ENCODE measurements at places on chromosomes 1 and 21.

DNA sequence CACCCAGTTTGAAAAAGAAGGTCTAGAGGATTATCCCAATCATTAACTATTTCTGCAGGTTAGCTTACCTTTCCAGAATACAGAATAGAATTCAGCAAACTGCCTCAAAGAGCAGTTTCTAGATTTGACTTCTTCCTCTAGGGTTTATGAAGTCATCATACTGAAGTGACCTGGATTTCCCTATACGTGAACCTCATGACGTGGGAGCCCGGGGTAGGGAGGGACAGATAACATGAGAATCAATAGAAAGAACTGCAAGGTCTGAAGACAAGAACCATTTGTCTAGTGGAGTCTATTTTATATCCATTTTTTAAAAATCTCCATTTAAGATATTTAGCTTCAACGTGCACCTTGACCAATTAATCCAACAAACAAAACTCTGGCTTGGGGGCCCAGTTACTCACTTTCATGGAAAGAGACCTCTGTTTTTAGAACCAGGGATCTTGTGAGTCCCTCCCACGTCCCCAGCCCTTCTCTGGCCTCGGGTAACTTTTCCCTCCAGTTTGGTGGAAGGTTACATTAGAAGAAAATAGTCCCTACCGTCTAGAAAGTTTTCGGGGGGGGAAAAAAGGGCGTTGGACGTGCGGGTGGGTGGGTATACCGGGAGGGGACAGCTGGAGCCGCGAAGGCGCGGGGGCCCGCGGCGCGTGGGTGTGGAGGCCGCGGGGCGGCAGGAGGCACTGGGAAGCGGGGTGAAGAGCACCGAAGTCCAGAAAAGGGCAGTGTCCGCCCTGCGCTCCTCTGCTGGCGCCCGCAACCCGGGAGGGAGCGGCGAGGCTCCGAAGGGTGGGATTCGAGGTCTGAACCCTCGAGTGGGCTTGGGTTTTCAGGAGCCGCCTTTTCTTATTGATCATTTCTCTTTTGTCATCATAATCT, 13.8 kb upstream of the POGZ start:
- peak; percentile 73 for DNase-seq
- no peak overlapping the region for H3K4me3 ChIP-seq
- no peaks in the 10 kb centered on the region for H3K4me1 ChIP-seq
- H3K27me3 ChIP-seq: no peaks in the 10 kb centered on the region

DNA sequence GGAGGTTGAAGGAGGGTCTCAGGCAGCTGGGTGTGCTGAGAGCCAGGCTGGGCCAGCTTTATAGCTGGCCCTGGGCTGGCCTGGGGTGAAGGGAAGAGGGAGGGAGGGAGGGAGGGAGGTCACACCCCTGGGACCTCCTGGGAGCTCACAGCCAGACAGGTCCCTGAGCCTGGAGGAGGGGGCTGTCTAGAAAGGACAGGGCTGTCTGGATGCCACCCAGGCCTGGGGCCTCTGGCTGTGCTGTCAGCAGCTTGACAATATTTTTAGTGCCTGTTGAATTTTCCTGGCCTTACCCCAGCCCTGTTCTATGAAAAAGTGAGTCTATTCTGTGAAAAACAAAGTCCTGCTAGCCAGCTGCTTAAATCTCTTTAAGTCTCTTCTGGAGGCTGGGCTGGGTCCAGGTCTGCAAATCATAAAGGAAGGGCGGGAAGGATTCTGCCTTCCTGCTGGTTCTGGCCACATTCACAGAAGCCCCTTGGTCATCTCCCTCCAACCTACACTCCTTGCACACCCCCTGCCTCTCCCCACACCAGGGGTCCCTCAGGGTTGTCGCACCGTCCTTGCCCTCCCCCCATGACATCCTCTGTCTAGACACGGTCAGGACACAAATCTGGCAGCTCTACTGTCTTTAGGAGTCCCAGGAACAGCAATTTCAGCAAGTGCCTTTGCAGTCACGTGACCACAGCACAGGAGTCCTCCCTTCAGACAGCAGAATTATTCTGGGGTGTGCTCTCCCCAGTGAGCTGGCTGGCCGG, at the start of gene LEFTY2:
LEFTY2 (minus strand) TSS at position 34 of the 755 bp plus-strand sequence. CDS start 80 bp downstream, outside the sequence.
- peaks cover 29% of the 10 kb centered on the region for H3K4me1 ChIP-seq
- peak; percentile 68 for DNase-seq
- H3K36me3 ChIP-seq: peaks cover 39% of the 10 kb centered on the region
- peak within 1 kb of the TSS; percentile 3 for H3K27ac ChIP-seq
- H3K4me3 ChIP-seq: peak within 1 kb of the TSS; percentile 88

GRCh38 chr1:50521703-50522102, 98.5 kb upstream of the DMRTA2 start:
- no peaks in the 10 kb centered on the region for H3K27me3 ChIP-seq
- DNase-seq: no peak
- H3K4me3 ChIP-seq: no peak overlapping the region
- peaks cover 7% of the 10 kb centered on the region for H3K4me1 ChIP-seq
- peaks cover 10% of the 10 kb centered on the region for H3K36me3 ChIP-seq
- no peak overlapping the region for H3K27ac ChIP-seq

- H3K4me3 ChIP-seq: no peak overlapping the region
- no peak for DNase-seq
- H3K27ac ChIP-seq: no peak overlapping the region
- peaks cover 34% of the 10 kb centered on the region for H3K27me3 ChIP-seq
- H3K36me3 ChIP-seq: no peaks in the 10 kb centered on the region
Observed at GRCh38 chr21:36744560-36745231, 45.8 kb downstream of the SIM2 start.

- no peaks in the 10 kb centered on the region for H3K27me3 ChIP-seq
- no peak overlapping the region for H3K27ac ChIP-seq
- H3K4me1 ChIP-seq: no peaks in the 10 kb centered on the region
- peaks cover 31% of the 10 kb centered on the region for H3K36me3 ChIP-seq
Observed at GRCh38 chr1:53270873-53271272, 32.6 kb upstream of the MAGOH start.
